ENCODE measurements at places on chromosomes 4 and X.

- no peak for DNase-seq
Observed at GRCh38 chr4:26583538-26583864, 383 bp upstream of the TBC1D19 start.

GRCh38 chr4:112771-113170 is 11.5 kb upstream of the ZNF718 start:
- no peak for DNase-seq

- no peak for DNase-seq
Observed at GRCh38 chr4:102878901-102879300, 10.1 kb downstream of the CISD2 start.

- no peak for DNase-seq
Observed at GRCh38 chr4:40046311-40046980, 10.2 kb upstream of the N4BP2 start.

DNA sequence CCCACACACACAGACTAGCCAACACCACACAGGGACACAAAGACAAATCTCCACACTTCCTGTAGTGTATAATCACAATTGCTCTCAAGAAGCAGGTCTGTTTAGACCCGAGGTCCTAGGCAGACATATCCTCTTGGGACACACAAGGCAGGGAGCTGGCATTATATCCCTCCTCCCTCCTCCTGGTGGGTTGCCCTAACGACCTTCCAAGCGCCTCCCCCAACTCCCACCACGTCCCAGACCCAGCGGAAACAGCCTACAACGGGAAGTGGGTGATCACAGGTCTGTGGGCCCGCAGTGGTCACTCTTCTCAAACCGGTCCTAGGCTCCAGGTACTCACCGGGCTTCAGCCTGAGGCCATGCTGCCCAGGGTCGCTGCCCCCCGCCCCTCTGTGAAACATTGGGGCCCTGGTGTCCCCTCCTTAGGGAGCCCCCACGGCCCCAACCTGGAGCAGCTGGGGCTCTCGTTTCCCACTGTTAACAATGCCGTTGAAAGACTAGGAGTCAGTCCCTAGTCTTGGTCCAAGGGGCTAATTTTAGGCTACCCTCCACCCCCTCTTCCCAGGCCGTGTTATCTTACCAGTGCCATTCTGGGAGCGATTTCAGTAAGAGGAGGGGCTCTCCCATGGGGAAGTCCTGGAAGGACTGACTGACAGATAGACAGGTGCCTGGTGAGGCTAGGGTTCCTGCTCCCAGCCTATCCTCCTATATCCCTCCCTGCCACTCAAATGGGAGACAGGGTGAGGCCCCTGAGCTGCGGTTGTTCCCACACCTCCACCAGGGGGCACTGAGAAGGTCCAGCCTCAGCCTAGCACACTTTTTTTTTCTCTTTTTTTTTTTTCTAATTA is at the start of gene ASB12:
ASB12 (minus strand) TSS at position 485 of the 848 bp plus-strand sequence. CDS start 4,957 bp downstream, outside the sequence.
- DNase-seq = no peak

DNA sequence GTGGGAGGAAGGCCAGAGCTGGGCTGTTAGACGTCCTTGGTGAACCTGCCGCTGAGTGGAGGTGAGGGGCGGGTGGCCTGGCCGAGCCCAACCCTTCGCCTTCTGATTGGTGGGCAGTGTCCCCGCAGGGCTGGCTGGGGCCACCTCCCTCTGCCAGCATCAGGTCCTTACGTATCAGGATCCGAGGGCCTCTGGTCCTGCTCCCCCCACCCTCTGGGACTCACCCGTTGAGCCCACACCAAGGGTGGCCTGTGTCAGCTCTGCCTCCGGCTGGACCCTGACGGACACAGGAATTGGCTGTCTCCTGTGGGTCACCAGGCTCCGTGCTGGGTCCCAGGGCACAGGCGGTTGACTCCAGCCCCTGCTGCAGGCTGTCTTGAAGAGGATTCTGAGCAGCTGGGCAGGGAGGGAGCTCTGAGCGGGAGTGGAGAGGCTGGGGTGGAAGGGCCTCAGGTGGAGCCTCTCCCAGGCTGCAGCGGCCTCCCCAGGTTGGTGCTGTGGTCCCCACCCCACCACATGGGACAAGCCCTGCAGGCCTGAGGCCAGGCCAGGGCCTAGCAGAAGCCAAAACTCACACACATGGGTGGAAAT is 58.4 kb upstream of the NKX1-1 start:
- DNase-seq = no peak

GRCh38 chrX:111511477-111511876 is at the start of gene SERTM2:
SERTM2 (plus strand) TSS chrX:111511645; CDS start chrX:111518858, 7,213 bp downstream.
- no peak for DNase-seq

GRCh38 chr4:35521682-35522081 is 722.6 kb downstream of the ARAP2 start:
- no peak for DNase-seq

GRCh38 chrX:120145295-120145925 is 13.0 kb upstream of the RHOXF2 start:
- DNase-seq = no peak

- no peak for DNase-seq
Observed at GRCh38 chr4:80811406-80811805, 219.1 kb upstream of the BMP3 start.

DNA sequence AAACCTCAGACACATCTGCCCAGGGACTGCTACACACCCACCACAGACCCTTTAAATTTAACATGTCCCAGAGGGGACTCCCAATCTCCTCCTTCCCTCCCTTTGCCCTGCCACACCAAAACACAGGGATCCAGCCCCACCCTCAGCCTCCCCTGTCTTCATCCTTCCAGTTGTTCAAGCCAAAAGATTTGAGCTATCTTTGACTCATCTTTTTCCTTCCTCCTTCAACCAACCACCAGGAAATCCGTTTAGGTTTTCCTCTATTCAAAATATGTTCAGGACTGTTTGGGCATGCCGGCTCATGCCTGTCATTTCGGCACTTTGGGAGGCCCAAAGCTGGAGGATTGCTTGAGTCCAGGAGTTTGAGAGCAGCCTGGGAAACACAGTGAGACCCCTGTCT is 6.9 kb upstream of the STK32B start:
- DNase-seq = no peak

GRCh38 chr4:156378033-156378665 is 424.5 kb upstream of the CTSO start:
- DNase-seq = no peak

DNA sequence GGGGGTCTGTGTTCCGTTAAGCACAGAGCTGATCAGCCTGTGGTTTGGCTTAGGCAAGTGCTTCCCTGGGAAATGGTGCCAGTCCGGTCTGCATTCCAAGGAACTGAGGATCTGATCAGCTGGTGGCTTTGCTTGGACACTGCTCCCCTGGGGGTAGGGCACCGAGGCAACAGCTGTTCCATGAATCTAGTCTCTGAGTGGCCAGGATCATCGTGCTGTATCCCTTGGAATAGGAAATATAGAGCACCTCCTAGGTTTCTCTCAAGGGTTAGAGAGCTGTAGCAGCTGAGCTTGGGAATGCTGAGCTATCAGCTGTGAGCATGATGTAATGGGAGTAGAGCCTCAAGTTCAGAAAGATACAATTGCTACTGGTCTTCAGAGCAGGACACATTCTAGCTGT is 863.9 kb downstream of the RAPGEF2 start:
- DNase-seq = no peak

GRCh38 chrX:149541521-149542047 is 772 bp downstream of the EOLA1 start:
- no peak for DNase-seq

- no peak for DNase-seq
Observed at GRCh38 chr4:55866973-55867574, 13.6 kb downstream of the EXOC1 start.

- DNase-seq = no peak
Observed at GRCh38 chrX:43836435-43837184, 45.6 kb downstream of the MAOB start.

GRCh38 chrX:39869846-39870601 is 227.7 kb downstream of the BCOR start:
- peak; percentile 30 for DNase-seq

GRCh38 chr4:141402712-141403111 is 182.0 kb downstream of the ZNF330 start:
- no peak for DNase-seq

DNA sequence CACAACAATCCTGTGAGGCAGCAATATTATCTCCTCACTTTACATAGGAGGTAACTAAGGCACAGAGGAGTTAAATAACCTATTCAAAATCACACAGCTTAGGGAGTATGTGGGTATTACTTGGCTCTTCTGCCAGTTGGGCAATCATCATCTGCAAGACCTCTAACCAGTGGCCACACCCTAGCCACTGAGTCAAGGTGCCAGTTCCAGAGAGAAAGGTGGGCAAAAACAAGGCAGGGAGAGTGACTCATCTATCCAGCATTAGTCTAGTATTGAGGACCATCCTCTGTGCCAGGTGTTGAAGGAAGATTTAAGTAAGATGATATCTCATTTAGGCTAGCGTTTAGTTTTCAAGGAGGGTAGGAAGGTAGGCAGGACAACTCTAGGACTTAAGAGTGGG is 113.9 kb upstream of the EOLA2 start:
- DNase-seq = no peak

GRCh38 chr4:90958256-90958895 is 831.2 kb downstream of the CCSER1 start:
- DNase-seq = no peak

GRCh38 chr4:144734522-144734921 is 88.6 kb downstream of the HHIP start:
- no peak for DNase-seq

- no peak for DNase-seq
Observed at GRCh38 chrX:78333521-78333920, 6.1 kb upstream of the CYSLTR1 start.

DNA sequence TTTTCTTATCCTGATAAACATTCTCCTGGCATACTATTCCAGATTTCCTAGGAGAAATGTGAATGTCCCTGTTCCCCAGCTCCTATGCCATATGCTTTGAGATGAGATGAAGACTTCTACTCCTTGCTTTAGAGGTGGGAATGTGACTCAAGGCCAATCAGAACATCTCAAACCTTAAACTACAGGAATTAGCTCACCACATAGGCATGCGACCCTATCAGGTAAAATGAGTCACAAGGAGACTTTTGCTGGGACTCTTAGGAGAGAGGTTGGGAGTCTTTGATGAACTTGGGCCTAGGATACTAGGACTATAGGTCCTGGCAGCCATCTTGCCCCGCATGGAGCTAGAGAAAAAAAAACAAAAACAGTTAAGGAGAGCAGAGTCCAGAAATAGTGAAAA is 5.8 kb upstream of the USO1 start:
- no peak for DNase-seq
